Activated naive CD4-positive, alpha-beta T cell treated with anti-CD3 and anti-CD28 coated beads for 36 hours (primary cell): ENCODE measurements at places on chromosomes 11 and 22.

DNA sequence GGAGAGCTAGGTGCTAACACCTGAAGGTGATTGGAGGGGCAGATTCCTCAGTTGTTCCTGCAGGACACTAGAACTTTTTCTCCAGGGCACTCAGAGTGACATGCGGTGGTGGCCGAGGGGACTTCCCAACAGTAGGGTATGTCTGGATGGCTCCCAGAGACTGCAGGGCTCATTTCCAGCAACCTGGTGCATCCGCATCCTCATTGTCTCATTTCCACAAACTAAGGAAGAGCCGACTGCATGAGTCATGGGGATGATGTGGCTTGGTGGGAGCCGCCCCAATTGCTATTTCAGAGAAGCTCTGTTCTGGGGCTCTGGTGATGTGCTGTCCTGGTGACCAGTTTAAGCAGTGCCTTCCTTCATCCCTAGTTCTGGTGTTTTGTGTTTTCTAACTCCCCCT lies 2.8 kb upstream of the ROBO4 start:
- DNase-seq, result no peak

DNA sequence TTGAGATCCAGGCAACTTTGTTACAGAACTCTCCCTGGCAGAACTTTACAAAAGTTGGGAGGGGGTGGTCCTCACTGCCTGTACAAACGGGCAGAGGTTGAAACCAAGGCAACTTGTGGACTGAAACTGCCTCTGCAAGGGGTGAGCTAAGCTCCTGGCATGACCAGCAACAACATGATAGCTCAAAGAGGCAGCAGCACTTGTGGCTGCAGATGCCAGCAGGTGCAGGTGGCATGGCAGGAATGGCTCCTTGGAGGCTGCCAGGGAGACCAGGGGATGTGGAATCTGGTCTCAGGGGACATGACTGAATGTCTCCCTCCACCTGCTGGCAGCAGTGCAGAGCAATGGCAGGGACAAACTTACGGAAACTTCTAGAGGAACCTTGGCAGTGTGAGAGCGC lies 38.8 kb upstream of the PHF21A start:
- DNase-seq, result no peak

DNA sequence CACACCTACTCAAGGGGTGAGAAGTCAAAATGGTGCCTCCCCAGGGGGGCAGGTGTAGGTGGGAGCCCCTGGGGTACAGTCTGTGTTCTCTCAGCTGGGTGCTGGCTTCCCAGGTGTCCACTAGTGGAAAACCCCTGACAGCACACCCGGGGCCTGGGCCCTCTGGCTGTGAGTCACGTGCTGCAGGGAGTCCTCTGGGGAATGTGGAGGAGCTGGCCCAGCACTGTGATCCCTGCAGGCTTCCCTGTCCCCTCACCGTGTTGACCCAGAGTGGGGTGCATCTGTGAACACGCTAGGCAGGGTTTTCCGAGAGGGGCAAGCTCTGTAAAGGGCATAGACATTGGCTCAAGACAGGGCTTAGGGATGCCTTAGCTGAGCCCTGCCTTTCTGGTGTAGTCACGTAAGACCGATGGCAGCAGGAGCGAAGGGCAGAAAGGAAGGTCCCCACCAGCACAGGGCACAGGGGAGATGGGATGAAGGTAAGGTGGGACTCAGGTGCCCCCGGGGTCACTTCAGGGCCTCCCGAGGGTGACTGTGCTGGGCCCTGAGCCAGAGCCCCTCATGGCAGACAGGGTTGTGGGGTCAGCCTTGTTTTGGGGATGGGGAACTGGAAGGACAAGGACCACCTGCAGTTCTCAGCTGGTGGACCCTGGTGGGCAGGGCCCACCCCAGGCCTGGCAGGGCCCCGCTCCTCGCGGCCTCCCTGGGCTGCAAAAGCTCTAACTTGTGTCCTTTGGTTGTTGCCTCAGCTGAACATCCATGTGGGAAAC lies 14.1 kb downstream of the DERL3 start:
- no peak for DNase-seq

GRCh38 chr22:37917874-37918548 lies 11.9 kb downstream of the MICALL1 start:
- DNase-seq, result no peak

GRCh38 chr11:69249311-69250185 lies 44.4 kb upstream of the MYEOV start:
- DNase-seq, result no peak

DNA sequence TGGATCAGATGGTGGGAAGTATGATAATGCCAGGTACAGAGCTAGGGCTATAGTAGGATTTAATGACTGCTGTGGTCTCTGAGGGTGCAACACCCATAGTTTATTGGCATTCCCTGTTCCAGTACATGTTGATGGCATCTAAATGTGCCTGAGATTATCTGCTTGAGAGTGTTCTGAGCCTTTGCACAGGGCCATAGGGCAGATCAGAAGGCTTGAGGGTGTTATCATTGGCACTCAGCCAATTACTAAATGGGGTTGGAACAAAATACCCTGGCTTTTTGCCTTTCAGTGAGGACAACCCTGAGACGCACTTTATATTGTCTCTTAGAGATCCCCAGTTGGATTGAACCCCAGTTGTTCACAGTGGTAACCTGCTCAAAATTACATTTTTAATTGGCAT lies 6.7 kb downstream of the SLC5A12 start:
- no peak for DNase-seq

- peak; percentile 2 for DNase-seq
Observed at GRCh38 chr11:1140642-1141490, 16.9 kb upstream of the MUC5AC start.

GRCh38 chr22:48707763-48708557 lies 1119.7 kb downstream of the BRD1 start:
- no peak for DNase-seq

DNA sequence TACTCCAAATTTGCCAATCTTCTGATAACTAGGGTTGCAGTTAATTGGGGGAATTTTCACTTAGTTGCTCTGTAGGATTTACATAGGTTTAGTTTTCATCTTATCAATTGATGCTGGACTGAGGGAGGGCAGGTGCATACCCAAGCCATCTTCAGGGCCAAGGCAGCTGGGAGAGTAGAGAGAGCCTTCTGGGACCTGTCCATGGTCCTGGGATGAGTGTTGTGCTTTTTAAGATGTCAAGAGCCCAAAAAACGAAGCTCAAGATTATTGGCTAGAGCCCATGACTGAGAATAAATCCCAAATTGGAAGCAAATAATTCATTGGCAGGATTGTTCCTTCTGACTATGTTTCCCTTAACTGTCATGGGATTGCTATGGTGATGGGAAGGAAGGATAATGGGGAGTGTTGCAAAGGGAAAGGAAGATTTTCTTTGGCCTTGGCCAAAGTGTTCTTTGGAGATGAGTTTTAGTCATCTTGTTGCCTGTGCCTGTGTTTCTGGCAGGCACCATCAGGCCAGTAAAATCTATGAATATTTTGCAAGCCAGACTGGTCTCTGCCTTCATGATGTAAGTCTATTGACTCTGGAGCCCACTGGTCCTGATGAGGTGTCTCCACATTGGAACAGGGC lies 4.5 kb downstream of the SLC22A6 start:
- DNase-seq, result peak; percentile 34

GRCh38 chr11:11382858-11383532 lies 29.9 kb upstream of the CSNK2A3 start:
- no peak for DNase-seq

DNA sequence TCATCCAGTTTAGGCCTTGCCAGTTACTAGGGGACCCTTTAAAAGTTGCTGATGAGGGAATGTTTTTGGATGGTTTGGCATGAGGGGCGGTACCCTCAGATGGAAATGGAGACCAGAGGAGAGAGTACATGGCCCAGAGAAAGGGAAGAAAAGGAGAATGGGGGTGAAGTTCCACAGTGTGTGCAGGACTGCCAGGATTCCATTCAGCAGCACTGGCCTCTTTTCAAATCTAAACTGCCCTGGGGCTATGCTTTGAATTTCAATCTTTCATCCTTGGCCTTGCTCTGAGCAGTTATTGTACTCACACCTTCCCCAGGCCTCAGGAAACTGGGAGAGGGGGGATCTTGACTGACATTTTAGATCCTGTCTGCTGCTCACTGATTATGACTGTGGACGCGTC lies 3.0 kb downstream of the SLC3A2 start:
- DNase-seq, result no peak

- DNase-seq, result no peak
Observed at GRCh38 chr11:134736251-134736947, 324.4 kb upstream of the B3GAT1 start.

GRCh38 chr11:114607753-114608459 lies 12.3 kb upstream of the NXPE4 start:
- no peak for DNase-seq

DNA sequence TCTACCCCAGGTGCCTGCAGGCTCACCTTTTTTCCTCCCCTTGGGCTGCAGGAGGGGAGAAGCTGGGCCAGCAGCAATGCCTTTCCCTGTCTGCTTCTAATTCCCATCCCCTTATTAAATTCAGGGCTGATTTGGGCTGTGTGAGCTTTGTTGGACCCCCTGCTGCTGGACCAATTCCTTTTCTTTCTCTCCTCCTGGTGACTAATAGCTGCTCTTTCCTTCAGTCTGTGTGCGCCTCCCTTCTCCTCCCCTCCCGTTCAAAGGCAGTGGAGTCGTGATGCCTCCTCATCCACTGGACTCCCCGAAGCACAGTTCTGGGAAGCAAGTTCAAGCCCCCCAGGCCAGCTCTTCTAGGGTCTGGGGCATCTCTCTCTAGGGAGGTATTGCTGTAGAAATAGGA lies 567.9 kb upstream of the CADM1 start:
- no peak for DNase-seq

DNA sequence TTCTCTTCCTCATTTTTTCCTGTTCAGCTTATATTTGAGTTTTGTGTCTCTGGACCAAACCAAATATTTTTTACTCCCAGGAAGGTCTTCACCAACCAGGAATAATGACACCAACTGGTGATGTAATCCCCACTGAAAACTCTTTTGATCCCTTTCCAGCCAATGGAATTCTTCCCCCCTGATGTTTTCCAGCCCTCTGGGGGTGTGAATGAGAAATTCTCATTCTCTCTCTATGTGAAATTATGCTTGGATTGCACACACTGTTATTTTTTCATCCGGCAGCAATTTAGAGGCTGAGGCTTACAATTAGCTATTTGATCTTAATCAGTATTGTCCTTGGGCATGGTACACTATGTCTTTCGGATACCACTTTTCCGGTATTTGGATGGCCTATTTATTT lies 39.5 kb upstream of the SLC1A2 start:
- DNase-seq, result no peak

GRCh38 chr11:118086913-118087768 lies at the start of gene SMIM35:
Gene SMIM35 (minus strand): TSS chr11:118086963. CDS start chr11:118086757, 206 bp downstream.
- DNase-seq, result no peak

GRCh38 chr11:86243396-86243795 lies 1.2 kb upstream of the EED start:
- DNase-seq, result no peak

DNA sequence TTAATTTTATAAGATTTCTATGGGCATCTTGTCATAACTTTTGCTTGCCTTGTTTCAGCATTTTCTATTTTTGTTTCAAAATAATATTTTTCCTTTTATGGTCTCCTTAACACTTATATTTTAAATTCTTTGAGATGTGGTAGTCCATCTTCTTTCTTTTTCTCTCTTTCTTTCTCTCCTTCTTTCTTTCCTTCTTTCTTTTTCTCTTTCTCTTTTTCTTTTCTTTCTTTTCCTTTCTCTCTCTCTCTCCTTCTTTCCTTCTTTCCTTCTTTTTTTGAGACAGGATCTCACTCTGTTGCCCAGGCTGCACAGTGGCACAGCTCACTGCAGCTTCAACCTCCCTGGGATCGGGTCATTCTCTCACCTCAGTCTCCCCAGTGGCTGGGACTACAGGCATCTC lies 36.1 kb upstream of the OR10G7 start:
- DNase-seq, result no peak

- no peak for DNase-seq
Observed at GRCh38 chr11:68016904-68017817, 7.0 kb downstream of the ALDH3B1 start.

DNA sequence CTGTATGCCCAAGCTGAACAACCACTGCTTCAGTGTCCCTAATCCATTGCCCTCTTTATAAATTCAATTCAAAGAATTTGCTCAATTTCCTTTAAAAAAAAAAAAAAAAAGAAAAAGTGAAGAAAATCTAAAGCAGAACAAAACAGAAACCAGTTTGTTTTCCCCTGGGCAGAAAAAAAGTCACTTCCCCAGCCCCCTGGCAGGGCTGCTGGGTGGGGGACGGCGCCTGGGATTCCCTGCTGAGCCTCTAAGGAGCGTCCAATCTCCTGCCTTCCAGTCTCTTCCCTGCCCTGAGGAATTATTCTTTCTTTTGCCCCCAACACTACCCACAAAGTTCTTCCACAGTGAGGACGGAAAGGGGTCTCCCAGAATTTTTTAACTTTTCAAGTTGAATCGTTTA lies 23.9 kb downstream of the DKK3 start:
- DNase-seq, result no peak

GRCh38 chr11:72586321-72587090 lies 87.7 kb downstream of the PDE2A start:
- no peak for DNase-seq

DNA sequence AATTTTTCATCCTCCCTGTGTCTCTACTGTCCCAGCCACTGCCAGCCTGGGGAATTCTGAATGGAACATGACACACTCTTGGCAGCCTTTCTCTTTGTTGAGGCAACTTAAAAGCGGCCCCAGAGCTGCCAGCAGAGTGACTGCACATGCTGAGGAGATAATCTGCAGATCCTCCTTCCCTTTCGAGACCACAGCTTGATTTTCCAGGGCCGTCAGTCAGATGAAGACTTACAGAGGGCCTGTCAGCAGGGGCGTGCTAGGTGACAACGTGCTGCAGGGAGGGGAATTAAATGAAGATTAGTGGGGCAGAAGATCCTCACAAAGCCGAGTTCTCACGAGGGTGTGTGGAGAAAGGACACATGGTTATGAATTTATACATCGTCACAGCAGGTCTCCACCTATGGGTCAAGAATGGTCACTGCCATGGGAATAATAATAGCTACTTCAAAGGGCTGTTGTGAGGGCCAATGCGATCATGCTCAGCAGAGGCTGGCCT lies 193.5 kb upstream of the PITPNB start:
- DNase-seq, result no peak

GRCh38 chr22:36891646-36892045 lies 21.8 kb upstream of the CSF2RB start:
- DNase-seq, result no peak

GRCh38 chr22:40728731-40729189 lies 49.5 kb downstream of the MCHR1 start:
- peak; percentile 80 for DNase-seq

DNA sequence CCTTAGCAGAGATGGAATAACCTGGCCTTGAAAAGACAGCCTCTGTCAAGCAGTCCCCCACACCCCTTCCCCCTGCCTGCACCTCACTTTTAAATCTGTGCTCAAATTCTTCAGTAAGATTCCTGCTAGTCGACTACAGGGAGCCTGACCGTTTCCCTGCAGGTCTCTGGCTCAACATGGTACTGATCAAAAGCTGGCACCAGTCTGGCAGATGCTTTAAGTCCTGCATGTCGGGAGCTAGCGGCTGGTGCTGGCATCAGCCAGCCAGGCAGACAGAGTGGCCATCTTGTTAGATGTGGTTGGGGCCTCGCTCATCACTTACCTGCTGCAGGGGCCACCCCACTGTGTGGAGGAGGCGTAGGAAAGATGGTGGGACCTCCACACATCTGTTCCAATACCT lies 204.4 kb upstream of the SORL1-AS1 start:
- no peak for DNase-seq
